ENCODE measurements at places on chromosomes 7 and 10.
A peak's percentile ranks its signal among the peaks of the same experiment; 100 is the strongest.

- DNase-seq: peak; percentile 77
Observed at GRCh38 chr10:102133373-102134195, 744 bp downstream of the PPRC1 start.

DNA sequence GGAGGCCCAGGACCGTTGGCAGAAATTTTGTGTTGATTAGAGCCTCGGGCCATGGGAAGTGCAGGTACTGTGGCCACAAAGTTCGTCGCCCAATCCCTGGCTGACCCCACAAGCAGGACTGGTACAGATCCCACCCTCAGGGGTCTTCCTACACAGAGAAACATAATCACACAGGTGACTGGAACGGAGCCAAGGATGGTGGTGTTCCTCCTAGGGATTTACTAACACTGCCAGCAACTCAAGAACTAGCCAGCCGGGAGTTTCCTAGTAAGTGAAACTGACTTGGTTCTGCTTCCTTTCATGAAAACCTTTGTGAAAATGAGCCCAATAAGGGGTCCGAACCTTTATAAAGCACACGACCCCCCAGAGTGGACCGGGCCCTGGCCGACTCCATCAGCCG is 5.7 kb downstream of the CUX1 start:
- DNase-seq: no peak

DNA sequence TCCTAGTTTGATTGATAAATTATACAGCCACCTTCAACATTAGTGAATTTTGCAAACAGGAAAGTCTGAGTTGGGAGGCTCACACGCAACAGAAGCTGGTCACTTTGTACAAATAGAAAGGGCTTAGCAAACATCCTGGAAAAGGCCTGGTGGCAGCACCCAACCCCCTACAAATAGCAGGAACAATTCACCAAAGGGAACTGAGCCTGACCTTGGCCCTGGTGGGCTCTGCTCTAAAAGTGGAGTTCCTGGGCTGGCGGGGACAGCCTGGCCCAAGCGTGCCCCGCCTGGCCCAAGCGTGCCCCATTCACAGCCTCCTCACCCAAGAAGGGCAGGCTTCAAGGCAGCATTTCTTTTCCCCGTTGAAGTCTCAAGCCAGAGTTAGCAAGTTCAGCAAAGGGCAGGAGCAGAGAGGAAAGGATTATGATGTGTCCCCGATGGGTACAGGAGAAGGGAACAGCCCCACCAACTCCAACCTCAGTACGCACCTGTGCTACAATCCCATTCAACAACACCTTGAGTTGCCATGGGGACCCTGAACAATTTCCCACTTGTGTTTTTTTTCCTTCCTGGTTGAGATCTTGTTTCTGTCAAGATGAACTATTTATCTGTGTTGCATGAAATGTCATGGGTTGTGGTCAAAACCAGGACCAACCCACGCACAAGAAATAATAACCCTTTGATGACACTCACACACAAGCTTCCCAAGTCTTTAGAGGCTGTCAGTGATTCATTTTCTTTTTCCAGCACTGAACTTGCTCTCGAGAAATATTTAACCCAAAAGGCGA is 43.4 kb downstream of the RGS10 start:
- no peak for DNase-seq

DNA sequence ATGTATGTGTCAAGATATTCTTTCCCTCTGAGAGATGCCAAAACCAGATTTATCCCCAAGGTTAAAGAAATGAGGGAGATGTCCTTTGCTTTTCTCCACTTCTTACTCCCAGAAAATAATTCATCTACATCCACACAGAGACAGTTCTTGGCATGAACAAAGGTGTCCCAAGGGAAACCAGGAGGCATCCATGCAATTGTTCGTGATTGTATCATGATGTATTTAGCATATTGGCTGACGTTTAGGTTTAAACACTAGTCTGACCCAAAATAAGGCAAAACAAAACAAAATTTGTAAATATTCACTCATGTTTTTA is 223.9 kb downstream of the C7orf25 start:
- DNase-seq: no peak

- DNase-seq: no peak
Observed at GRCh38 chr10:29176845-29177832, 111.7 kb upstream of the LYZL1 start.

Measured in SK-N-DZ (cell line).